Right renal cortex interstitium (tissue), 3 donors: ENCODE measurements at places on chromosomes 1 and 21.

GRCh38 chr1:167522246-167522645, 3.9 kb upstream of the CD247 start:
- no peak for DNase-seq

GRCh38 chr1:22404486-22404885, 47.2 kb upstream of the ZBTB40 start:
- no peak for DNase-seq

DNA sequence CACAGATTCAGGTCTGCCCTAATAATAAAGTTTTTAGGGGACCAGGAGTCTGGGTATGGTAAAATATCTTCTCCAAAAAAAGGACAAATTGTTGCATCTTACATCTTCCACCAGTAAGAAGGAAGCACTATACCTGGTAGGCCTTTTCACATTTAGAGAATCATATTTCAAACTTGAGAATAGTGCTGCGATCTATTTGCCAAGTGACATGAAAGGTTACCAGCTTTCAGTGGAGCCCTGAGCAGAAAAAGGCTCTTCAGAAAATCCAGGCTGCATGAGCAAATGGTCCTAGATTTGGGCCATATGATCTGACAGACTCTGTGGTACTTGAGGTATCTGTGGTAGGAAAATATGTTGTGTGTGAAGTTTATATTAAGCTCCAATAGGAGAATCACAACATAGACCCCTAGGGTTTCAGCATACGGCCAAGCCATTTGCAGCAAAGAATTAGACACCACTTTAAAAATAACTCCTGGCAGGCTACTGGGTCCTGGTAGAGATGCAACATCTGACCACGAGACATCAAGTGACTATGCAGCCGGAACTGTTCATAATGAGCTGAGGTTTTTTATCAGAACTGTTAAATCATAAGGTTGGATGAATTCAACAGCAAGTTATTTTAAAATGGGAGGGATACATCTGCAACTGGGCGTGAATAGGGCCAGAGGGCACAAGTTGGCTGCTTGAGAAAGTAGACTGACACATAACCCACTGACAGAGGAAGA, 38.6 kb upstream of the CCDC190 start:
- no peak for DNase-seq

- no peak for DNase-seq
Observed at GRCh38 chr1:214660190-214660589, 57.2 kb downstream of the CENPF start.

- DNase-seq = no peak
Observed at GRCh38 chr1:81949421-81949820, 148.7 kb downstream of the ADGRL2 start.

- no peak for DNase-seq
Observed at GRCh38 chr1:185091480-185091879, 46.1 kb downstream of the RNF2 start.

DNA sequence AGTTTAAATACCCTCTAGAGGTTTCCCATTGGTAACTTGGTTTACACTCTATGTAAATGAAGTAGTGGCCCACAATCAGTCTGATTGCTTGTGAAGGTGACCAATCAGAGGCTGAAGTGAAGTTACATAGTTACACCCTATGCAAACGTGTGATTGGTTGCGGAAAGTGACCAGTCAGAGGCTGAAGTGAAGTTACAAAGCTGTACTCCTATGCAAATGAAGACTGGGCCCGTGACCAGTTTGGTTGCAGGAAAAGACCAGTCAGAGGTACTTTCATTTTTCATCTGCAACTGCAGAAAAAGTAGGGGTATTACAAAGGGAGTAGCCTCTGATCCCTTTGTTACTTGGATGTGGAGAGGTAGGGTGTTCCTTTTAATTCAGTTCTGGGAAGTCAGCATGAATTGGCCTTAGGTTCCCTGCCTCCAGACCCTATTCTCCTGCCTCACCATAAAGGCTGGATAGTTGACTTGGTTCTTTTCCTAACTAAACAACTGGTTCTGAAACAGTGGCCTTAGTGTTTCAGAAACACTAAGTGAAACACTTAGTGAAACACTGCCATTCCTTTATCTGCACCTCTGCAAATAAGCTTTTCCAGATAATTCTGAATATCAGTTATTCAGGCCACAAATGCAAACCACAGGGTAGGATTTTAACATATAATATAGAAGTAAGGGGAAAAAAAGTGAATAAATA, 39.3 kb downstream of the MAGI3 start:
- no peak for DNase-seq

GRCh38 chr1:117389779-117390178, 22.5 kb downstream of the MAN1A2 start:
- DNase-seq = no peak

DNA sequence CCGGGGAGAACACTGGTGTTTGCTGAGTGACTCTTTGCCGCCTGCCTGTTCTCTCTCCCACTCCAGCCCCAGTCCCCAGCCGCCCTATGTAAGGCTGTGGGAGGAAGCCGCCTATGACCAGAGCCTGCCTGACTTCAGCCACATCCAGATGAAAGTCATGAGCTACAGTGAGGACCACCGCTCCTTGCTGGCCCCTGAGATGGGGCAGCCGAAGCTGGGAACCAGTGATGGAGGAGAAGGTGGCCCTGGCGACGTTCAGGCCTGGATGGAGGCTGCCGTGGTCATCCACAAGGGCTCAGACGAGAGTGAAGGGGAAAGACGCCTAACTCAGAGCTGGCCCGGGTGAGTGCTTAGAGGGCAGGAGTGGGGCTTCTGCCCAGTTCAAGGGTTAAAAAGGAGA, 8.2 kb downstream of the BSND start:
- DNase-seq = no peak

DNA sequence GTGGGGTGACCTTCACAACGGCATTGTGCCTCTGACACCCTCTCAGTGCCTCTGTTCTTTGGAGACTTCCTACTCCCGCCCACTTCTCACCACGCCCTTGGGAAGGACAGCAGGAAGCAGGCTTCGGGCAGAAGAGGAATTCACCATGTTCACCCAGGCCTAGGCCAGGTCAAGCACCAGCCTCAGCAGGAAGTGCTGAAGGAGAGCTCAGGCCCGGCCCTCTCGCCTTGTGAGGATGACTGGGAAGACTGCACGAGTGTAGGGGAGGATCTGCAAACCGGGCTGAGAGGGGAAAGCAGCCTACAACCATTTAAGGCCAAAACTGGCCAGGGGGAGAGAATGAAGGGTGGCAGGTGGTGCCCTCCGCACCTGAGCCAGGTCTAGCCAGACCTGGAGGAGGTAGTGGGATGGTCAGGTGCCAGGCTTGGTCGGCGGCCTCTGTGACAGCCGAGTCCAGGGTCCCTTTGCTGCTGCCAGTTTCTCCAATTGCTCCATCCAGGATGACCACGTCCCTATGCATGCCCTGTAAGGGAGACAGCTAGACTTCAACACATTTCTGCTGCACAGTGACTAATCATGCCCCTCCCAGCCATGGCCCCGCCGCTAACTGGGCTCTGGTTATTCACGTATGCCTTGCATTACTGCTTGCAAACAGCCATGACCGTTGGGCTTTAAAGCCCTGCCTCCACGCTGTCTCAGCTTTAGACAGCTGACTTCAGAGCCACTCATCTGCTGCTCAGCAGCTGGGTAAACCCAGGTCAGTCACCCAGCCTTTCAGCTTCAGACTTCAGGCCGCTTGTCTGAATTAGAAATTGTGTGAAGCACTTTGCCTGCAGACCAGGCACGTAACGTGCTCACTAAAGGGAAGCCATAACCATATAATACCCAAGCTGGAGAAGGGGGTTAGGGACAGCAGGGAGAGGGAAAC, 8.9 kb downstream of the MRTO4 start:
- DNase-seq = no peak

GRCh38 chr1:63747445-63747844, 26.4 kb upstream of the ROR1 start:
- DNase-seq = no peak

DNA sequence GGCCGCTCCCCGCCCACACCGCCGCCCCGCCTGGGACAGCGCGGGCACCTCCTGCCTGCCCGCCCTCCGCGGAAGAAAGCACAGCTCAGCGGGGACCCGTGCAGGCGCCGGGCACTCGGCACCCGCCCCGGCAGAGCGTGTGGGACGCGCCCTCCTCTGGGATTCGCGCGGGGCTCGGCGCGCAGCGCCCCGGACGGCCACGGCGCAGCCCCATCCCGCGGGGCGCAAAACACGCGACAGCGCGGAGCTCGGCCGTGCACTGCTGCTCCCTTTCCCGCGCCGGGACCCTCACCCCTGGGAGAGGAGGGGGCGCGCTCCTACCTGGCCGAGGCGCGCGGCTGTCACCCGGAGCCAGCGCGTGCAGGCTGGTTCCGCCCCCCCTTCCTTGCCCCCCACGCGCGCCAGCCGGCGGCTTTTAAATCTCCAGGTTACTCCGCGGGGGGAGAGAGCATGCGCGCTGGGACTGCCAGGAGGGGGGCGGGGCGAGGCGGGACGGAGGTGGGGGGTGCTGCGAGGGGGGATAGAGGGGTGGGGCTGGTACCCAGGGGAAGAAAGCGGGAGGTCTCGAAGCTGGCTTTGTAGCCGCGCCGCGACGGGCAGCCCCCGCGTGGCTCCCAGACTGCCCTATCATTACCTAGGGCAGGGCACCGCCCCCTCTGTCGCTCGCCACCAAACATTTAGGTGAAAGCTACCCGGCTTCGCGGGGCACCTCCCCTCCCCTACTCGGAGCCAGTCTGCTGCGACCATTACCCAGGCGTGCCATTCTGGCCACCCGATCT, at the start of gene SLC45A3:
SLC45A3 (minus strand) TSS at position 437 of the 779 bp plus-strand sequence. CDS start 15,853 bp downstream, outside the sequence.
- no peak for DNase-seq

GRCh38 chr1:206558794-206559671, 51.7 kb downstream of the RASSF5 start:
- DNase-seq = no peak

DNA sequence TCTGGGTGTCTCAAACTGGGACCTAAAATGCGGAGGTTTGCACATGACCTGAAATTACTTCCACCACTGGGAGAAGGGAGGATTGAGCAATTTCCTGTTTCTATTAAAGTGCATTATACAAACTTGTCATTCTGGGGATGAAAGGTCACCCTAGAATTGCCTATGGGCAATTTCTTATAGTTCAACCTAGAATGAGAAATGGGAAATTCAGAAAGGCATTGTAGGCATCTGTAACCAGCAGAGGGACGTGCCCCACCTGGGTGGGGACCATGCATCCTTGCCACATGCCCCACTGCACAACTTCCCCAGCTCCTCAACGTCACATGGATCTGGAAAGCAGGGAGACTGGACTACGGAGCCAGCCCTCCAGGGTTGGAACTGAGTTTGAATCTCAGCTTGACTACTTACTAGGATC, 47.0 kb downstream of the MRPL39 start:
- DNase-seq = no peak

GRCh38 chr1:228413241-228414010, 3.2 kb downstream of the TRIM17 start:
- DNase-seq = no peak

- no peak for DNase-seq
Observed at GRCh38 chr1:77539519-77540142, 142.8 kb downstream of the ZZZ3 start.

DNA sequence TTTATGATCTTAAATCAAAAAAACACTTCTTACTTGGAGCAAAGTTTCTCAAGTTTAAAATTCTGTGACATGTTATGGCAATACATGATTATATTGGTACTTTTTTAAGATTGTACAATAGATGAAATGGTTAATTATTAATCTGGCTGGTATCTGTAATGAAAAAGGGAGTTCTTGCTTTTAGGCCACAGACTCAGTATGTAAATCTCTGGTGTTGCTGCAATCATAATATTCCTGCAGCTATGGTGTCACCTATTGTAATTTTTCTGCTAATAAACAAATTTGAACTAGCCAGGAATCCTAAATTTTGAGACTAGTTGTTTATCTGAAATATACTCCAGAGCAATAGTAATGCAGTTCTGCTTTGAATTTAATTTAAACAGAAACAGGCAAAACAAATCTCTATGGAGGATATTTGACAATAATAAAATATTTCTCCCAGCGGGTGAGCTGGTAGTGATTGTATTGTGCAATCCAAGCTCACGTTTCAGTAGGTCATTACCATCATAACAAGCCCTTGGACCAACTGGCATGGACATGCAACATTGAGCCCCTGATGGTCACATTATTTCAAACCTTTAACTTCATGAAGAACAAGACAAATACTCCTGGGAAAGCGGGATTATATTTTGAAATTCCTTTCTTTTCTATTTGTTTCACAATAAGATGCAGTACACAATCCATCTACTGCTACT, 77.2 kb upstream of the USH2A start:
- DNase-seq = no peak

- no peak for DNase-seq
Observed at GRCh38 chr1:171397851-171398469, 84.0 kb downstream of the FMO4 start.

- no peak for DNase-seq
Observed at GRCh38 chr1:44828003-44828651, 14.9 kb downstream of the PTCH2 start.

DNA sequence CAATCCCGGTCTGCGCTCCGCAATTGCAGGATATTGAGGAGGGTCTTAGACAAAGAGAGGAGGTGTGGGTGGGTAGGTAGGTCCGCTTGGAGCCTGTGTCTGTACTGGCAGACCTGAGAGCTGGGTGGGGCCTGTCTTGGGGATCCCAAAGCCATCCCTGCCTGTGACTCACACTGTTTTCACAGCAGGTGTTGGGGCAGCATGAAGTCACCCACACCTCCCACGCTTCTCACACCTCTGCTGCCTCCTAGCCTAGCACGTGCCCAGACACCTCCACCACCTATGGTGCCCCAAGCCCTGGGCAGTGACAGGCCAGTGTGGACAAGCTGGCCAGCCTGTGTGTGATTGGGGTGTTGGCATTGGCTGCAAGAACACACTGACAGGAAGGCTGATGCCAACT, 65.7 kb upstream of the ECE1 start:
- DNase-seq = no peak

GRCh38 chr1:222627232-222627631, 9.3 kb downstream of the MIA3 start:
- no peak for DNase-seq

DNA sequence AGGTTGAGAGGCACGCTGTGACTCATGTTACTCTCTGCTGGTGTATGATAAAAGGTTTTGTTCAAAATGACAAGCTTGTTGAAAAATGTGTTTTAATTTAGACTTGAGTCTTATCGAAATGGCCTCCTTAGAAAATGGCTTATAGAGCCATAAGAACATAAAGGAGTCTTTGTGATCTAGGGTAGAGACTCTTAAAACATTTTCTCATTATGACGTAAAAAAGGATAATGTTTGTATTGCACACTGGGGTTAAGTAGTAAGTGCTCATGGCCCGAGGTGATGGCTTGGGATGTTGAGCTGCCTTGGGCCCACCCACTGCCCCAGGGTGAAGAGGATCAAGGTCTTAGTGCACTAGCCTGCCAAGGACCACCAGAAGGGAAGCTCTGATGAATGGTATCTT, 117.4 kb downstream of the DISC1 start:
- no peak for DNase-seq

GRCh38 chr21:32001390-32001789, 128.6 kb downstream of the HUNK start:
- DNase-seq = no peak
